Esophagus squamous epithelium (tissue), 5 donors: ENCODE measurements at places on chromosomes 7 and 10.

DNA sequence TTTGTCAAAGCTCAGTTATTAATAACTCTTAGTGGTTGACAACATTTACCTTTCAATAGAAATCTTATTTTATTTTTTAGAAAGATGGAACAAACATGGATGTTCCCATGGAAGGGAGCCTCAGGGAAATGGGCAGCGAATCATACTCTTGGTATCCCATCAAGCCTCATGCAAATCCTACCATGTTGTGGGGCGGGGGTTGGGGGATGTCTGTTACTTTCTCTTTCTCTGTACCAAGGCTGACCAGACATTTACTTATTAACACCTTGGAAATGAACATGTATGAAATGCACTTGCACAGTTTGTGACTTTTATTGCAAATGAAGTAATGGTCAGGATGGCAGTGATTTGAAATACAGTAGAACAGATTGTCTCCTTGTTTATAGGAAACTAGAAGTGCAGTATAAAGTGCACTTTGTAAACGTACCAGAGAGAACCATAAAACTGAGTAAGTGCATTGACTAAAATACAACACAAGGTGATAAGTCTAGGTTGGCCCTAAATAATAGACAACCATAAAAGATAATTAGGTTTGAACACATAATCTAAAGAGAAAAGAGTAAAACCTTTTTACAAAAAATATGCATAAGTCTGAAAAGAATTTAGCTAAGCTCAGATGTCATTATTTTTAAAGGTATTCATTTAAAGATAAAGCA is 32.4 kb downstream of the SEMA3D start:
- DNase-seq, result no peak

DNA sequence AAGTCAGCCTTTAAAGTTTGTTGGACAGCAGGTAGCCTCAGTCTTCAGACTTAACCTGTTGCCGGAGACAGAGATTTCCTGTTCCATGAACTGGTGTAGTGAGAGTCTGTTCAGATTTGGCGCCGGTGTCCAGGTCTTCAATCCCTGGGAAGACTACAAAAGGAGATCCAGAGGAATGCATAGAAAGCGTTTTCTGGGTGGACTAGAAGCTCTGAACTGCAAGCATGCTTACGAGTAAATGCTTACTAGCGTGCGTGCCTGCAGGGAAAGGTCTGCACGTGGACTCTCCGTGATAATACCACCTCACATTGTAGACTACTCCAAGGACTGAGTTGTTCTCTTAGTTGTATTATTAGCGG is 878 bp downstream of the GLRX3 start:
- no peak for DNase-seq

DNA sequence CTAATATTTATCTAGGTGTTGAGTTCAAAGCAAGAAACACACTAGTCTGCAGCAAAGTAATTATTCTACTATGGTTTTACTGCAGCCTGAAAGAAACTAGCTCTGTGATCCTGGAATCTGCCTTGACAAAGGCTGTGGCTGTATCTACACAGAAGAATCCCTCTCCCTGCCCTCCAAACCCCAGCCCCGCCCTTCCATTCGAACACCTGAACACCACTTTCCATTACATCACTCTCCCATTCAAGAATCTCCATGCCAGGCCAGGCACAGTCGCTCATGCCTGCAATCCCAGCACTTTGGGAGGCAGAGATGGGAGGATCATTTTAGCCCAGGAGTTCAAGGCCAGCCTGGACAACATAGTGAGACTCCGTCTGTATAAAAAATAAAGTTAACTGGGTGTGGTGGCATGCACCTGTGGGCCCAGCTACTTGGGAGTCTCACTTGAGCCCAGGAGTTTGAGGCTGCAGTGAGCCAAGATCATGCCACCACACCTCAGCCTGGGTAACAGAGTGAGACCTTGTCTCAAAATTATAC is 23.3 kb downstream of the LRRC20 start:
- no peak for DNase-seq

DNA sequence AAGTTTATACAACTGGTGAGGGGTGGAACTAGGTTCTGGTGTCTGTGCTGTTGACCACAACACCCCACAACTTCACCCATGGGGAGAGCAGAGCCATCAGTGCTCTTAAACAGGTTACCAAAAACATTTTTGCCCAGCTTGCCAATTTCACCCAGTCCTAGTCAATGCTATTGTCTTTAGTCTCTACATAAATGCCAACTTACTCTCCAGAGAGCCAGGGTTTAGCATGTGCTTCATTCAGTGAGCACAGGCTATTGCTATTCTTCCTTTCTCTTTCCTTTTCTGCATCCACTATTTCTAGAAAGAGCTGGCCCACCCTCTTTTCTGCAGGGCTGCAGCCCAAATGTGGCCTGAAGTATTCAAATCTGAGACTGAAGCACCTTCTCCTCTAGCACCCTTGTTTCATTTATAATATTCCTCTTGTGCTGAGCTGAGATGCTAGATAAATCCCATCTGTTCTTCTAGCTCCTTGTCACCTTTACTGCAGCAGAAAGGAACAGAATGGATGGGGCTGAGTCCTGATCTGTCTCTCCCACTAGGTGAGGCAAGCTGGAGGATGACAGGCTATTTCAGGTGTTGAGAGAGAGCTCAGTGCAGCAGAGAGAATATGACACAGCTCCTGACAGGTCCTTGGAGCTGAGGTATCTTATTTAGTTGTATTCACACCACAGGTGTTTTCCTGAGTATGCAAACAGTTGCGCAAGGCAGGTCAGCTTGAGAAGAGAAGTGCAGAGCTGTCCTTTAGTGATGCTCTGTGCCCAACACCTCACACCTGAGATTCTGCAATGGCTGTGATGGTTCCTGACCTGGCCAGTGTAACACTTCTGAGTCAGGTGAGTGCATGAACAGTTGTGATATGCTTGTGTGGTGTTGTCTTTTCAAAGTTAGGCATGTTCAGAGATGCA is 819.2 kb downstream of the CCSER2 start:
- no peak for DNase-seq

DNA sequence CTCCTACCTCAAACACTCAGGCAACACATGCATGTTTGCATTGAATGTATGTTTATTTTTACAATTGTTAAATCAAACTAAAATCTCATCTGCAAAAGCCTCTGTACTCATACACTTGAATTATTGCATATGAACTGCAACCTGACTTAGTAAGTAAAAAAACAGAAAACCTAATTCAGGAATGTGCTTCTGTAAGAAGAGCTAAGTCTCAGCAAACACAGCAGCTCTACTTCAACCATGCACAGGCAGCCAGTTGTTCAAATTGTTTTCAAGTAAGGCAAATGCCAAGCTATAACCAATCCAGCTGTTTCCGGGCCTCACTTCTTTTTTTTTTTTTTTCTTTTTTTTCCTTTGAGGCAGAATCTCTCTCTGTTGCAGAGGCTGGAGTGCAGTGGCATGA is 93.5 kb upstream of the MALRD1 start:
- no peak for DNase-seq

GRCh38 chr7:36016648-36017047 is 136.4 kb upstream of the EEPD1 start:
- DNase-seq, result no peak

GRCh38 chr7:5634107-5634950 is 147.1 kb downstream of the RNF216 start:
- no peak for DNase-seq

DNA sequence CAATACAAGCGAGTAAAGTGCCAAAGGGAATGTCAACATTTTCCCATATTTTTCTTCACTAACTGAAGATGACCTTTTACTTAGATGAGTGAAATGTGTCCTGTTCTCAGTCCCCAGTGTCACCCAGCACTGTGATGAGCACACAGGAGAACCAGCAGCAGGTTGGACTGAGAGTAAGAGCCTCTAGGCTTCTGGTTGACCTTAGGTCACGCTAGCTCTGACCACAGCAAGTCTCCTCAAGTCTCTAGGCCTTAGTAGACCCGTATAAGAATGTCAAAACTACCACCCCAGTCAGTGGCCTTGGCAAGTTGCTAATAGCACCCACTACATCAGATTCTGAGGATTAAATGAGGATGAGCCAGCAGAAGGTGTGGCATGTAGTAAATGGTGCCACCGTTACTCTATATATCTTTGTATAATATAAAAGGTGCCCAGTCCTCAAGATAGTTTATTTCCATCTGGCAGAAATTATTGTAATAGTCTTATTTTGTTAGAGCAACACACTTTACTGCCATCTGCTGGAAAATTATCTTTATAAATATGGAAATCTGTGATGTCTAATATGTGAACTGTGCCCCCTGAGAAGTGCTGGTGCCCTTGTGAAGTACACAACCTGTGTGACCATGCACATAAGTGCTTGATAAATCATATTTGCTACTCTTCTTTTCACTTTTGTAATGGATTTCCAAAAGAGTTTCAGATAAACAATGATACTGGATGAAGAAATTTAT is 75.7 kb downstream of the SPAG6 start:
- DNase-seq, result no peak

DNA sequence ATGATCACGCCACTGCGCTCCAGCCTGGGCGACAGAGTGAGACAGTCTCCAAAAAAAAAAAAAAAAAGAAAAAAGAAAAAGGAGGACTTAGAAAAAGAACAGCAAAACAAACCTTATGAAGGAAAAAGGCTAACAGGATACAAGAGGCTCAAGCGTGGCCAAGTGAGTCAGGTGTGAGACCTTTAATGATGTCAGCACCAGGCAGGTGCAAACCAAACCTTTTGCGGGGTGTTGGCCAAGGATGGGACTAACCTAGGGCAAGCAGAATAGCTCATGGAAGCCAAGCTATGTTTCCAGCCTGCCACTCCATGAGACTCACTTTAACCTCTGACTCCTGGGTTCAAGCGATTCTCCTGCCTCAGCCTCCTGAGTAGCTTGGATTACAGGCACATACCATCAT is 11.3 kb upstream of the GNA12 start:
- DNase-seq, result no peak
